Activated CD4-positive, alpha-beta T cell treated with anti-CD3 and anti-CD28 coated beads, Interleukin-2, amount 50 U/mL, for 1 hour (primary cell): ENCODE measurements at places on chromosomes 2 and 18.

- no peak for DNase-seq
Measured at GRCh38 chr2:8049851-8050571, 631.8 kb upstream of the ID2 start.

- DNase-seq: no peak
Measured at GRCh38 chr2:64327129-64327509, 126.8 kb upstream of the LGALSL start.

DNA sequence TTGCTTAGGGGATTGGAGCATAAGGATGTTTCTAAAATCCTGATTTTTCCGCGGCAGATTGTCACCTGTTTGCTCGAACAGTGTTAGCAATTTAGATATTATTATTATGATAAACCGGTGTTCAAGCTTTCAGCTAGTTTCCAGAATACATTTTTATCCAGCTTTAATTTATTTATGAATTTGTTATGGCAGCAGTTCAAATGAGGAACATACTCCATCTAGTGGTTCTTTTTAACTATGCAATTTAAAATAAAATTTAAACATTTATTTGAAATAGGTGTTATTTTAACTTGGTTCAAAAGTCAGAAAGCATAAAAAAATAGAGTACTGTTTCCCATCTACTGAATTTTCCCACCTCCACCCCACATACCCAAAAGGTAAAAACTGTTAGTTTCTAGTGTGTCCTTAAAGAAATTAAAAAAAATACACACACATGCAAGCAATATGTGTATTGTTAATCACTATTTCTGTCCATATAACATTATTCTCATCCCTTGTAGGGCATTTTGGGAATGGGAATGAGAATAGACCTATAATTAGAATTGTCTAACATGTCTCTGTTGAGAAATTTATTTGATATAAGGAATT, 23.2 kb downstream of the ACOXL start:
- no peak for DNase-seq

DNA sequence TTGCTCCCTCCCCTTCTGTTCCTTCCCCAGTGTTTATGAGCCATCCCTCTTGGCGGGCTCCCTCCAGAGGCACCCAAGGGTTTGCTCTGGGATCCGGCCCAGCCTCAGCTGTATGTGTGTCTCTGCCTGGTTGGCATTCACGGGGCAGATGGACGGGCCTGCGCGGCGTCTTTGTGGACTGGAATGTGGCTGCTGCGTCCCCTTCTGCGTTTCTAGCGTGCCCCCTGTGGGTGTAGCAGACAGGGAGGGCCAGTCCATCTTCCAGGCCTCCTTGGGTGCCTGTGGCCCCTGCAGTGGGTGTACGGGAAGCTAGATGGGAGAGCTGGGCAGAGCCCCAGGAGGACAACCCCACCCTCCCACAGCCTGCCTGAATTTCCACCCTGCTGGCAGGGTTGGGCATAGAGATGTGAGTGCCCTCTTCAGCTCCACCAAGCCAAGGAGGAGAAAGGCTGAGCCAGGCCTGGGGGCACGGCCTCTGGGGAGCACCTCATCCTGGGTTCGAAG, 15.7 kb downstream of the GPC1 start:
- DNase-seq: no peak
